ENCODE measurements at places on chromosomes 16 and 17.

GRCh38 chr17:29483503-29483902 lies 83.3 kb downstream of the ABHD15 start:
- no peak for DNase-seq

DNA sequence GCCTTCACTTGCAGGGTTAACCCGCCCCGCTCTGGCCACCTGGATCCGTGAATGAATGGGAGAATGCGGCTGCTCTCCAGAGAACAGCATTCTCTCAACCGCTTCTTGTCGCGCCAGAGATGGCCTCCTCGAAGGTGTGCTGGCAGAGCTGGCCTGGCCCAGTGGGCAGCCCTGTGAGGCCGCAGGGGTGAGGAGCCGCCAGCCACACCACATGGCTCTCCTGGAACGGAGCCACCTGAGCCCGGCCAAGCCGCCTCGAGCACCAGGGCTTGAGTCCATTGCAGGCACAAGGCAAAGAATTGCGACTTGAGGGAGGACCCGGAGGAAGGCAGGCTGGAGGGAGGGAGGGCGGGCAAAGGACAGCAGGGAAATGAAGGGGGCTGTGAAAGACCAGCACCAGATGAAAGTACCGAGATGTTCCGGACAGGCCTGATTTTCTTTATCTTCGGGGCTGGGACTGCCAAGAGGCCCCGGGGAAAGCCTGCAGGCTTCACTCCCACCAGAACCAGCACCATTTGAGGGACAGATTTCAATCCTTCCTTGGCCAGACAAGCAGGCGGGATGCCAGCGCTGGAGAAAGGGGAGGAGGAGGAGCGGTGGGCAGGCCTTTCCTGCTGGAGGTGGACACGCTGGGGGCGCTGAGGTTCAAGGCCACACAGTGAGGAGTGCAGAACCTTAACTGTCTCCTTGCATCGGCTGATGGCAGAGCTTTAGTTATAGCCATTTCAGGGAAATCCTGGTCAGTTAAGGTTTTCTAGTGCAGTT lies 69.4 kb downstream of the MRC2 start:
- DNase-seq: no peak

- DNase-seq: no peak
These were observed 145.9 kb downstream of the CDH8 start for GRCh38 chr16:61890386-61890785.

DNA sequence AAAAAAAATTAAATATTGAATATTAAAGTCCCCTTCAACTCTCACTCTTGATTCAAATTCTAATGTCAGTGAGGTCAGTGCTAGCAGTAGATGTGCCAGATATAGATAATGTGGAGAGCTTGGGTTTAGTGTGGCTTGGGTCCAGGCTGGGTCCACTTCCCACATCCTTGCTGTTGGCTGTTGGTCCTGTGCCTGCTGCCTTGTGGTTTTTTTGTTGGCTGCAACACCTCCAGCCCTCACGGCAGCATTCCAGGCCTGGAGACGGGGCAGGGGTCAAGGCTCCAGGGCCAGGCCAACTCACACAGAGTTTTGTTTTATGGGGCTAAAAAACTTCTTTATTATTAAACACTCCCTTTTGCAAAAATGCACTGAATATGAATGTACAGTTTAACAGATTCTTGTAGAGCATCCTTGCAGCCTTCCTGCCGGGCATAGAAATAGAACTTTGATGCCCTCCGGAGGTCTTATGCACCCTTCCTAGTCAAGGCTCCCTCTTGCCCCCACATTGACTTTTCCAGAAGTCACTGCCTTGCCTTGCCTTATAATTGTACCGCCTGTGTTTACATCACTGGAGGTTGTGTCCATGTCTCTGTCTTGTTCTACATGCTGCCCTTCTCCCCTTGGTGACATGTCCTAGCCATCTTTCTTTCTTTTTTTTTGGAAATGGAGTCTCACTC lies 25.5 kb upstream of the MYO15B start:
- DNase-seq: no peak

GRCh38 chr17:65514082-65514481 lies 47.4 kb downstream of the AXIN2 start:
- DNase-seq: no peak

DNA sequence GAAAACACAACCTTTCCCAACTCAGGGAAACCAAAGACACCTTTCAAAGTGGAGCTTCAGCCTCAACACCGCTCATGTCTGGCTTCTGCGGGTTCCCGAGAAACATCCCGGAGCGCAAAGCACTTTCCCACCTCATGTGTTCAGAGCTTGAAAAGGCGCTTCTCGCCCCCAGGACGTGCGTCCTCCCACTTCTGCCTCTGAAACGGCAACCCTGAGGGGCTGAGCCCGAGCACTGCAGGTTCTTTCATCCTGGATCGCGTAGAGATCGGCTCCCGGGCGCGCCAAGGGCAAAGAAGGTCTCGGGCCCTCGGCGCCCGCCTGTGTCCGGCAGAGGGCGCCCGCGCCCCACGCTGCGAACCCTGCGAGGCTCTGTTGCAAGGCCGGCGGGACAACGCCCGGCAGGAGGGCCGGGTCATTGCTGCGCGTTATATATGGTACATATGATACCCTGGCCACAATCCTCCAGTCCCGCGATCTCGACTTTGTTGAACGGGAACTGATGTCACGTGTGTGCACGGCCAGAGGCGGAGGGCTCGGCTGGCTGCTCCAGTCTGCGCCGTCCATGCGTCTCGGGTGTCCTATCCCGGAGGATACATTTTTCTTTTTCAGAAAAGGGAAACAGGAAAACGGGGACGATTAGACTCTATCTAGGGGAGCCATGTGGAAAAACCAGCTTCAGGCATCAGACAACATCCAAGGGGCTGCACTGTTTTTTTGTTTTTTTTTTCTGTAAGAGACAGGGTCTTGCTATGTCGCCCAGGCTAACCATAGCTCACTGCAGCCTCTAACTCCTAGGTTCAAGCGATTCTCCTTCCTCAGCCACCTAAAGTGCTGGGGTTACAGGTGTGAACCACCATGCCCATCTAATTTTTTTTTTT lies 19.1 kb downstream of the COQ7 start:
- peak; percentile 58 for DNase-seq

DNA sequence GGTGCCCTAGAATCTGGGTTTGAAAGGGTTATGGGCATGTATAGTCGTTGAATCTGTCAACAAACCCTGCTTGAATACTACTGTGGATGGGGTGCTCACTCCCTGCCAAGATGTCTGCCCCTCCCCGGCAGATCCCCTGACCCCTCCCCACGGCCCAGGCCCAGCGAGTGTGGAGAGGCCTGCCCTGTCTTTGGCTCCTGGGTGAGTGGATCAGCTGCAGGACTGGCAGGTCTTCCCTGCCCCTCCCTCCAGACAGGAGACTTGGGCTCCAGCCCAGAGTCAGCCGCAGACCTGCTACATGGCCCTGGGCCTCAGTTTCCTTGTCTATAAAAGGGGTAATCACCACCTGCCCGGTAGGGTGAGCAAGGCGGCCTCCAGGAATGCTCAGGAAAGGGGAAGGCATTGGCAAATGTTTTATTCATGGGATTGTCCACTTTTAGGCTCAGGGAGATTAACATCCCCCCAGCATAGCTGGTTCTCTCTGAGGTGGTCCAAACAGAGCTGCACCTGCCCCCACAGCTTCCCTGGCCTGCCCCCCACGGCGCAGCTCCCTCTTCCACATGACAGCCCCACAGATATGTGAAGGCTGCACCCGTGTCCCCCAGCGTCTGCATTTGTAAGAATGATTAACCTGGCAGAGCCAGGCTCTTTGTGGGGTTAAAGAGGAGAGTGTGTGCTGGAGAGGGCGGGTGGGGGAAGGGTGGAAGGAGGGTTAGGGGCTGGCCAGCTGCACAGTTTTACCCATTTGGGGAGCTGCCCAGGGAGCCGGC lies 18.5 kb upstream of the SPNS2 start:
- DNase-seq: no peak

DNA sequence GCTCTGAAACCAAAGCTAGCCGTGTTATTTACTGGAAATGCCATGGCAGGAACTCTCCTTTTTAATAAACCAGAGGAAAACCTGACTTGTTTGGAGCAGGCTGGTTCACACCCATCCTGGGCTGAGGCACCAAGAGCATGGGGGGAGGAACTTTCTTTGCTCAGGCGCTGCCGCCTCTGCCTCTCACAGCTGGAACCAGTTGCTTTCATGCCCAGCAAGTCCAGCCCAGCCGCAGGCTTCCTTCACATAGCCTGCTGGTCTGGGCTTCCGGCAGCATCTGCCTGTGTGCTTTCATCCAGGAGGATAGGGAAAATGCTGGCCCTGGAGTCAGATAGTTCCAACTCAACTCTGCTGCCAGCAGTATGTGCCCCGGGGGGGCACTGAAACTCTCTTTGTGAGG lies 88.1 kb upstream of the ASIC2 start:
- no peak for DNase-seq

- DNase-seq: no peak
These were observed 93.9 kb upstream of the WSCD1 start for GRCh38 chr17:5976251-5976650.

DNA sequence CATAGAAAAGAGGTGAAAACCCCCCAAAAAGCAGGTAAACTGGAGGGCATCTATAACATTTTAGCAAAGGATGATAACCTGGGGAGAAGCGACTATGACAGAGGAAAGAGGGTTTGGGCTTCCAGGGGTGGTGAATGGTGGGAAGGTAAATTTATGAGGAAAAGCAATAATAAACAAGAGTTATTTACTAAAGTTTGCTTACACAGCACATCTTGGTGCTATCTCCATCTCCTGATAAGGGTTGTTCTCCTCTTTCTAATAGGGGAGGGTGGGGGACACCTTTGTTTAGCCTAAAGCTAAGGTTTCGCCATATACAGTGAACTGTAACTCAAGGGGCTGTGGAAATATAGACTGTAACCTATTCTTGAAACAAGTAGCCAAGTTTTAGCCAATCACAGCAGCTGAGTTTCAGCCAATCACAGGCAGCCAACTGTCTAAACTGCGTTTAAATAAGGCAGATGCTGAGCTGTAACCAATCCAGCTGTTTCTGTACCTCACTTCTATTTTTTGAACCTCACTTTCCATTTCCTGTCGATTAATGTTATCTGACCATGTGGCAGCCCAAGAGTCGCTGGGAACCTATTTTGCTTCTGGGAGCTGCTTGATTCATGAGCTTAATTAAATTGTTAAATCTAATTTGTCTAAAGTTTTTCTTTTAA lies 191.8 kb downstream of the MAP2K6 start:
- no peak for DNase-seq

DNA sequence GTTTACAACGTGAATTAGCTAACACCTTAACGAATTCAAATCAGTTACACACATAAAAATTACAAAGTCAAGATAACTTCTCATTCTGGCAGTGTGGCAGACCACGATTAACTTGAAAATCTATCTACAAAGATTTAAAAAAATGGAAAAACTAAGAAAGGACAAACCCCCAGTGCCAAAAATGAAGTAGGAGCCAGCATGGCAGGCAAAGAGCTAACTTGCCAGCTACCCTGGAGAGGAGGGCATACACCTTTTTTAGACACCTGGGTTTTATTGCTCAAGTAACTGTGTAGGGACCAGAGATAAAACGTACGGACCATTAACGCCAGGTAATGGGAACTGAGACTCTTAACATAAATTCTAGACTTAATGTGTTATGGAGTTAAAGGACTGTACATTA lies 2.5 kb downstream of the TAF15 start:
- no peak for DNase-seq

DNA sequence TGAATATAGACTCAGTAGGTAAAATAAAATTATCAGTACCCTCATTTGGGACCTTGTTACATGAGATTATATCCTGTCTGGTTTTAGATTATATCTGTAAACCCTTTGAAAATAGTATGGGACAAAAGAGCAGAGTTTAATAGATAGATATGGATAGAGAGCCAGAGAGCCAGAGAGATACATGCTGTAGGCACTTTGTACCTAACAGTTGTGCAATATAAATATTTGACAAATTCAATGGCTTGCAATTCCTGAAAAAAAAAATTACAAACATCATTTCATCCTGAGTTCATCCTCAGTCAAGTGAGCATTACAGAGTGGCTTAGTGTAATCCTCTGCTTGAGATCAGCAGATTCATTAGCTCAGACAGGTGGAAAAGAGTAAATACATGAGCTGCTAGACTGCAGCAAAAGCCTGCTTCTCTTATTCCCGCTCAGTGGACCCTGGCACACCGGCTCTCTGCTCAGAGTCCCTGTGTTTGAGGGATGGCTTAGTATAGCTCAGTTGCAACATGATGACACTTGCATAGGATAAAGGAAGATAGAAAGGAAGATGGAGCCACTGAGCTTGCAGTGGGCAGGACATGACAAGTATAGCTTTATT lies 931.6 kb upstream of the GOT2 start:
- no peak for DNase-seq

DNA sequence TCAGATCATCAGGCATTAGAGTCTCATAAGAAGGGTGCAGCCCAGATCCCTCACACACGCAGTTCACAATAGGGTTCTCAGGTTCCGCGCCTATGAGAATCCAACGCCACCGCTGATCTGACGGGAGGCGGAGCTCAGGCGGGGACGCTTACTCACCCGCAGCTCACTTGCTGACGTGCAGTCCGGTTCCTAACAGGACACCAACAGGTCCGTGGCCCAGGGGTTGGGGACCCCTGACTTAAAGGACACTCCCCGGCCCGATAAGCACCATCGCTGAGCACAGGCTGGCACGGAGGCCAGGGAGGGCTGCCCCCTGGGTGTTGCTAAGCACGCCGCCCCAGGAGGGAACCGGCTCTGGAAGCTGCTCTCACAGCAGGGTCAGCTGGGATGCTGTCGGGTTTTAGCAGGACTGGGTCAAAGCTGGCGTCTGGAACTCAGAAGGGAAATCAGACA lies 30.1 kb upstream of the BAHCC1 start:
- DNase-seq: no peak

GRCh38 chr17:77124192-77124889 lies 16.4 kb upstream of the SEC14L1 start:
- DNase-seq: no peak

- DNase-seq: no peak
These were observed 25.2 kb downstream of the ELAC2 start for GRCh38 chr17:12992676-12993075.

GRCh38 chr17:34203018-34203638 lies 52.0 kb upstream of the CCL2 start:
- DNase-seq: no peak

GRCh38 chr16:1450218-1450617 lies 5.9 kb upstream of the CCDC154 start:
- DNase-seq: no peak

GRCh38 chr16:84933774-84934631 lies 77.3 kb downstream of the ZDHHC7 start:
- no peak for DNase-seq

DNA sequence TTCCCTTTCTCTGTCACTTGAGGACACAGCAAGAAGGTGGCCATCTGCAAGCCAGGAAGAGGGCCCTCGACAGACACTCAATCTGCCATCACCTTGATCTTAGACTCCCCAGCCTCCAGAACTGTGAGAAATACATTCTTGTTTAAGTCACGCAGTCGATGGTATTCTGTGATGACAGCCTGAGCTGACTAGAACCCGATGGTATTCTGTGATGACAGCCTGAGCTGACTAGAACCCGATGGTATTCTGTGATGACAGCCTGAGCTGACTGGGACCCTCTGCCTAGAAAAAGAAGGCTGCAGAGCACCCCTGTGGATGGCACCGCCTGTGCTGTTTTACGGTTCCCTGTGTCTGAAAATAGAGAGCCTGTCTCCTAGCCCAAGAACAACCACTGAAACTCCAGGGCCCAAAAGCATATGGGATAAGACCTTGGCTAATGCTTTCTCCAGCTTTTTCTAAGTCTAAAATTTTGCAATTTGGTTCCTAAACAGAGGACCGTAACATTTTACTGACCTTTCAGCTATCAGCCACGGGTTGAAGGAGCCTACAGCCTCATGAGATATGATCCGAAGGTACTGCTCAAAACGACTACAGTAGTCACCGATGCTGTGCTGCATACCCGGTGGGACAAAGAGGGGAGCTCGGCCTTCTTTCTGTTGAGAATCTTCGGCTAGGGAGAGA lies 33.1 kb upstream of the PITPNM3 start:
- DNase-seq: no peak

GRCh38 chr16:46768809-46769208 lies 20.7 kb upstream of the MYLK3 start:
- DNase-seq: no peak

Measured in activated CD4-positive, CD25-positive, alpha-beta regulatory T cell (primary cell).